ENCODE measurements at places on chromosomes 7 and 10.

DNA sequence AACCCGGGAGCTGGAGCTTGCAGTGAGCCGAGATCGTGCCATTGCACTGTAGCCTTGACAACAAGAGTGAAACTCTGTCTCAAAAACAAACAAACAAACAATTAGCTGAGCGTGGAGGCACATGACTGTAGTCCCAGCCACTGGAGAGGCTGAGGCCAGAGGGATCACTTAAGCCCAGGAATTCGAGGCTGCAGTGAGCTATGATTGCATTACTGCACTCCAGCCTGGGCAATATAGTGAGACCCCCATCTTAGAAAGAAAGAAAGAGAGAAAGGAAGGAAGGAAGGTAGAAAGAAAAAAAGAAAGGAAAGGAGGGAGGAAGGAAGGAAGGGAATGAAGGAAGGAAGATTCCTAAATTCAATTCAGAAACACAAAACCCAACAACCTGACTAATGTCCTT is 141.3 kb upstream of the TNRC18 start:
- no peak for DNase-seq

DNA sequence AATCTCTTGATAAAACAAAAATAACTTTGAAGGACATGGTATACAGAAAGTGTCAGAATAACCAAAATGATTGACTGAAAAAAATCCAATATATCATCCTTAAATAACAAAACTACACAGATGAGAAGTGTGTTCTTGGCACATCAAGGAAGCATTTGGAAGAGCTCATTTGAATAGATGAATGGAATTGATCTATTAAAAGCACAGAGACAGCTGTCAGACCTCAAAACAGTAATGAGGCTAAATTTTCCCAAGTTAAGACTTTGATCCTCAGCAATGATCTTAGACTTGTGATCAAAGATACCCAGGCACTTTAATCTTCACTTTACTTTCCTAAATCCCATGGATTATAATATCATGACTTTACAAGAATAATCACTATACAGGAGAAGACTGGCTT is 395.4 kb upstream of the NFE2L3 start:
- DNase-seq: no peak

GRCh38 chr10:11162828-11163599 is 145.3 kb downstream of the CELF2 start:
- DNase-seq: no peak

DNA sequence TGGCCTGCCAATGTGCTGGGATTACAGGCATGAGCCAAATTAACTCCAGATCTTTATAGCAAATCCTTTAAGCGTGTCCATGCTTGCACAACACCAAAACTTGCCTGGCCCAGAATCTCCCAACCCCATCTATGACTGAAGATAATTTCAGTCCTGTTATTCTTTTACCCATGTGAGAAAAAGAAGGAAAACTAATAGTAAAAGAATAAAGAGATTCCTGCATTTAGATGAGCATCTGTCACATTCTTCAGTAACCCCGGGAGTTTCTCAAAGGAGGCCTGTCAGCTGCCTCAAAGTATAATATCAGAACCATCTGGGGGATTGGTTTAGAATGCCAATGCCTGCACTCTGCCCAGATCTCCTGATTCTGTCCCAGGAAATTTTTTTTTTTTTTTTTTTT is 158.1 kb upstream of the KMT2E start:
- no peak for DNase-seq

GRCh38 chr10:53122281-53122680 is 349.7 kb upstream of the MBL2 start:
- no peak for DNase-seq

- no peak for DNase-seq
Measured at GRCh38 chr7:50799873-50800272, 17.2 kb upstream of the GRB10 start.
